Smooth muscle cell of the brain vasculature (primary cell): ENCODE measurements at places on chromosomes 6 and 20.

DNA sequence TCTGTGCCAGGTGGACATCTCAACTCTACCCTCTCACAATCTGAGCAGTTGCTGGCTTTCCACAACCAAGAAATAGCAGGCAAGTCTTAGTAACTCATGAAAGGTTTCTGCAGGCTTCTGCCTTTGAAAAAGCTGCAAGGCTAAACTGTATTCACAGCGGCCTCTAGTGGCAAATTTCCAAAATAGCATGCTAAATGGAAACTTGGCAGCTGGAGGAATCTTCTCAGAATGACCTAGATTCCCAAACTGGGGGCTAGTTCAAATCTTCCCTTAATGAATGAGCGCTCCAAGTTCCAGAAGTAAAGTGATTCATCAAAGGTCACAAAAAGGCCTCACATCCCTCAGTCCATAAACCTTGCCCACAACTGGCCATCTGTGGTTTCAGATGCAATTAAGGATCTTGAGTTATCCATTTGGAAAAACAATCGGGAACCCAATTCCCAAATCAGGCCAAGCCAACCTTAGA is 11.9 kb upstream of the CPNE5 start:
- DNase-seq = no peak

DNA sequence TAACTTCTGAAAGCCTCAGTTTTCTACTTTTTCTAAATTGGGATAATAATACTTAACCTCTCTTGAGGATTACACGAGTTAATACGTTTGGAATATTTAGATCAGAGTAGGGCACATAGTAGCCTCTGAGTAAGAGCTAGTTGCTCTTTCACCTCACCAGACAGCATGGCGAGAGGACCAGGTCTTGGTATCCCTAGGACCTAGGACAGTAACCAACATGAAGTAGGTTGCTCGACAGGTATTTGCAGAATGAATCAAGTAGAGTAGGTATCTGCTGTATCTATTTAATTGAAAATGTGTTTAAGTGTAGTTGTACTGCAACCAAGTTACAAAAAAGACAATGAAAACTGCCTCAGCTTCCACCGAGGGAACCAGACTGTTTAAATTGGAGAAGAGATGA is 1.4 kb downstream of the CDC5L start:
- no peak for DNase-seq

DNA sequence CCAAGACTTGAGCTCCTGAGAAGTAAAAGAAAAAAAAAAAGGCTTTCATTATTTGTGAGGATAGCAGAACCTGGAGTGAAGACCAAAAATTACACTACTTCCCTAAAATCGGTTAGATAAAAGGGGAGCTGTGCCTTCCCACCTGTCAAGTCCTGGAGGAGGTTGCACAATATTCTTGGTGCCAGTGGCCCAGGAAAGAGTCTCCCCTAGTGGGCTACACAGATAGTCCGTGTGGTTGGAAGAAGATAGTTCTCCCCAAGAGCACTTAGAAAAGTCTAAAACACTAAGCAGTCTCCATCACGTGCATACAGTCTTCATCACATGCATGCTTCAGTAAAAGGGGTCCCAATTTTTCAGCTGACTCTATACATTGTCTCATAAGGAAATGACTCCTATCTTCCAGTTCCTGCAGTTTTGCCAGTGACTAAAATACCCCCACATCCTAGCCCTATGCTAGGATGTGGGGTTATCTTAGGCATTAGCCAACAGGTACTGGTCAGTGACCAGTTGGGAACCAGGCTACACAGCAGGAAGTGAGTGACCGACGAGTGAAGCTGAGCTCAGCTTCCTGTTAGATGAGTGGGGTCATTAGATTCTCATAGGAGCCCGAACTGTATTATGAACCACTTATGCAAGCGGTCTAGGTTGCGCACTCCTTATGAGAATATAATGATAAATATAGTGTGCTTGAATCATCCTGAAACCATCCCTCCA is 199.5 kb upstream of the FAM83B start:
- no peak for DNase-seq

GRCh38 chr6:155315516-155315871 is 1.2 kb upstream of the TFB1M start:
- DNase-seq = no peak

- no peak for DNase-seq
Measured at GRCh38 chr6:138092686-138093085, 14.5 kb downstream of the PERP start.

DNA sequence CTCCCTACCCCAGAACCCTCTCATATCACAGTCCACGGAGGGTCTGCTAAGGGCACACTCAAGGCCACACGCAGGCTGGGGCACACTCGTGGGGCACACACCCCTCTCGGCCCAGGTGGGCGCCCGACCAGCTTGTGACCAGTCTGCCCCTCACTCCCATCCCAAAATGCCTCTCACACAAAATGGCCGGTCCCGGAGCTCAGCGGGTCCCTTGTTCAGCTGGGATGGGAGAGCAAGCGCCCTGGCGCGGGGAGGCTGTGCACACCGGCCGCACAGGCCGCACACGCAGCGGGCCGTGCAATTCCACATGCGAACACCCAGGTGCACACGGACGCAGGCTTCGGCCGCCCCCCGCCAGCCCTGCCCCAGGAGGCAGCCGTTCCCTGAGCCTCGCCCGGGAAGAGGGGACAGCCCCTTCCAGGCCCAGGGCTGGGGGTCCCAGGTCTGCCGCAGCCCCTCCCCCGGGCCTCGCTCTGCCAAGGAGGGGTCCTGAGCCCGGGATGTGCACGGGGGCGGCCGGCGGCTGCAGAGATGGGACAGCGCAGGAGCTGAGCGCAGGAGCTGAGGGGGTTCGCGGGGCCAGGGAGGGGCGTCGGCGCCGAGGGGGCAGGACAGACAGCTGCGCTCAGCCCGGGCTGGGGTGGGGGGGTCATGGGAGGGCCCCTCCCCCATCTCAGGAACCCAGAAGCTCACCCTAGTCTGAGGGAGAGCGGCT is 1.3 kb downstream of the KCNQ2 start:
- no peak for DNase-seq

- no peak for DNase-seq
Measured at GRCh38 chr20:10963717-10964266, 290.0 kb upstream of the JAG1 start.

DNA sequence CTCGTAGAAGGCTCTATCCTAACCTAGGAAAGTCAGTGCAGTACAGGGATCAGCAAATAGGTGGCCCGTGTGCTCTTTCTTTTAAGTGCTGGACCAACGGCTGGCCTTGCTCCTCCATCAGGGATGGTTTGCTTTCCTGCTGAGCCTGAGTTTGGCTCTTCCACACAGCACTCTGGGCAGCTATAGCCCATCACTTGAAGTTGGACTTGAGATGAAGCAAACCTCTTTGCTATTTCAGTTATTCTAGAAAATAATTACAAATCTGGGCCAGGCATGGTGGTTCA is 66.9 kb upstream of the KCNK16 start:
- no peak for DNase-seq

GRCh38 chr20:64044484-64045247 is 4.8 kb downstream of the SOX18 start:
- no peak for DNase-seq

DNA sequence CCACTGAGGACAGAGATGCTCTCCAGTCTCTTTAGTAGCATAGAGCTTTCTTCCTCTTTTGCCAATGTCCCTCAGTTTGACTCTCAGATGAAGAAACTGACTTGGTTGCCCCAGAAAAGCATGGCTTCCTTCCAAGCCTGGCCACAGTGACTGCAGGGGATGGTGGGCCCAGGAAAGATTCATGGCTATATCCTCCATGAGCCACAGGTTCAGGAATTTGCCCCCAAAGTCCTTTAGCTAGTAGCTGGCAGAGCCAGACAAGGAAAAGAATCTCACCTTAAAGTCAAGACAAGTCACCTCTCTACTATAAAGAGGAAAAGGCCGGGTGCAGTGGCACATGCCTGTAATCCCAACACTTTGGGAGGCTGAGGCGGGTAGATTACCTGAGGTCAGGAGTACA is 43.4 kb downstream of the TRAM2 start:
- no peak for DNase-seq

GRCh38 chr20:39105551-39105950 is 143.4 kb downstream of the DHX35 start:
- no peak for DNase-seq

GRCh38 chr20:4563534-4563933 is 158.2 kb upstream of the PRND start:
- DNase-seq = no peak

DNA sequence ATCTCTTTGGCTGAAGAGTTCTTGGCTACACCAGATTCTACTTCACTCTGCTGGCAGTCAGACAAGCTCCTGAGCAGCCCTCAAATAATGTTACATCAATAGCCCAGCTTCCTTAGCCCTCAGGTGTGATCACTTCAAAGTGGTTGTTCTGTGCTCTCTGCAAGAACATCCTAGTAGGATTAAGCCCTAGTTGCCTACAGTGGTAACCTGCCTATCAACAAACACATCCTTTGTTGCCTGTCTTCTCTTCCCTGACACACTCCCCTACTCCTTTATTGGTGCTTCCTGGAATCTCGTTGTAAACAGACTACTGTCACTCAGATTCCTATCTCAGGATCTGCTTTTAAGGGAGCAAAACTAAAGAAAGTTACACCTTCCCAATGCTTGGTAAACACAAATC is 45.1 kb upstream of the TASP1 start:
- DNase-seq = no peak

DNA sequence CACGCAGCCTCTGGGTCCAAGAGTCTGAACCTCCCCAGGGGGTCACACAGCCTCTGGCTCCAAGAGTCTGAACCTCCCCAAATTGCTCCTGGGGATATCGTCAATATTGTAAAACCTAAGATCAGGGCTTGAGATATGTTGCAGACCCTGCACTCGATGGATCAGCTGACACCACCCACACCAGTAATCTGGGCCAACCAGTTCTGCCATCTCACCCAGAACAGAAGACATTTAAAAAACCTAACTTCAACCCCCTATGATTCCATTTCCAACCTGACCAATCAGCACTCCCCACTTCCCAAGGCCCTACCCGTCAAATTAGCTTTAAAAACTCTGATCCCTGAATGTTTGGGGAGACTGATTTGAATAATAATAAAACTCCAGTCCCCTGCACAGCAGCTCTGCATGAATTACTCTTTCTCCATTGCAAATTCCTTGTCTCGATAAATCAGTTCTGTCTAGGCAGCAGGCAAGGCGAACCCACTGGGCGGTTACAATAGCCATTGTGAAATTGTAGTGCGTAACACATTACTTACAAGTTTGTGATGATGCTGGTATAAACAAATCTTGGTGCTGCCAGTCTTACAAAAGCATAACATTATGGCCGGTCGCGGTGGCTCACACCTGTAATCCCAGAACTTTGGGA is 32.4 kb upstream of the FAM135A start:
- no peak for DNase-seq
